ENCODE measurements at places on chromosomes 6 and 20.

DNA sequence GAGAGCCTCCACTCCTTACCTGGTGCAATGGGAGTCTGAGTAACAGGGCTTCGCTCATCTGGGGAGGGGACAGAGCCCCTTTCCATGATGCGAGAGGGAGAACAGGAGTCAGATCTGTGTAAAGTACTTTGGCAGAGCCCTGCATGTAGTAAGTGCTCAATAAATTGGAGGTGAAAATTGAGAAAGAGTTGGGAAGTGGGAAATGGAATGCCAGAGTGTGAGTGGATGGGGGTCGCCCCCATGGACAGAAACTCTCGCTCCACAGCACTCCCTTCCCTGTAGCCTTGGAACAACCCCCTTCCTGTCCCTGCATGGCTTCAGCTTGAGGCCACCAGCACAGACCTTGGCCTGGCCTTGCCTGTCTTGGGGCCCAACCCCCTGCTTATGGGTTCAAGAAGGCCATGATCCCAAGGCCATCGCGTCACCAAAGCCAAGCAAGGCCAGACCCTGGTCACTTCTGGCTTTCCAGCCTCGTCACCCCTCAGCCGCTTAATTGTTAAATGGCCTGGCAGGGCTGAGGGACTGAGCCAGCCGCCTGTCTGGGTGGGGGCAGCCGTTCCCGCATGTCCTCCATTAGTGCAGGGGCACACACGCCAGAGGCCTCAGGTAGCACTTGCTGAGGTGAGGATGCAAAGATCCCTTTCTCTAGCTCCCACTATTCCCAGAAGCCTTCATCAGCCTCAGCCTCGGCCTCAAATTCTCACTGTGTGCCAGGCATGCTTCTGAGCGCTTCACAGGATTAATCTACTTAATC lies 93.7 kb upstream of the PTPN1 start:
- no peak for DNase-seq

GRCh38 chr20:59086923-59087322 lies 44.3 kb upstream of the PRELID3B start:
- no peak for DNase-seq

DNA sequence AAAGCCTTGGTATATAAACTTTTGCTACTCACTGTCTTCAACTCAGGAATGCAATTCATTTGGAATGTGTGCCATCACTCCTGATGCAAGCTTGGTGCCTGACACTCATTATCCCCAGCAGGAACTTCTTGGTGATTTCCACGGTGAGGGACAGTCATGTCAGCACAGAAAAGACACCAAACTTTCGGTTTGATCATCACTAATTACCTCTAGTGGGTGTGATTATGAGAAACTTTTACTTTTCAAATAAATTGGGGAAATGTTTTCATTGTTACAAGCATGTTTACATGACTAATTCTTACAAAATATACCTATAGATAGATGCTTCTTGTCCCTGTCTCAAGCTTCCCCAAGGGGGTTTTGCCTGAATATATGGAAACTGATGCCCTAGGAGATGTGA lies 40.9 kb downstream of the RPP40 start:
- DNase-seq, result no peak

GRCh38 chr6:168533414-168533813 lies 92.4 kb downstream of the SMOC2 start:
- peak; percentile 8 for DNase-seq

DNA sequence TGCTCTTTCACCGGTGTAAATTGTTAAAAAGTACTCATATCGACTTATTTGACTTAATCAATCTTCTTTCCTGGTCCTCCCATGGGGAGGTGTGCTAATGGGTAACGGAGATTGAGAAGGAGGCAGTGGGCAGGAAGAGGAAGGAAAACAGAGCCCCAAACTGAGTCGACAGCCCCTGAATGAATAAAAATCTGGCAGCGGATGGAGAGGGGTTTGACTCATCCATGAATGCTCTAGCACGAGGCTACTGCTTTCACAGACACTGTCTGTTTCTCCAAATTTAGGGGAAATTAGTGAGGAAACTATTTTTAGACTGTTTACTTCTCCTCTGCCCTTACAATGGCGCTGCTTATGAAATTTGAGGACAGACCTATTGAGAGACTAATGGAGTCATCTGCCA lies 142.2 kb upstream of the ATXN1 start:
- DNase-seq, result no peak
